Left cardiac atrium (tissue), 4 donors: ENCODE measurements at places on chromosomes 1 and 21. TPM values are rescaled to one million over a fixed set of nuclear protein-coding genes. Genes with fewer than 3 reads are reported as not detected.
A peak's percentile ranks its signal among the peaks of the same experiment; 100 is the strongest.

Gene CFAP107
- not detected for total RNA-seq

Gene TCHHL1
- total RNA-seq: not detected

Gene DENND2C
- total RNA-seq: 3.1 TPM

Gene F13B
- not detected for total RNA-seq

Gene GNAT2
- total RNA-seq: not detected

Gene ZSWIM5
- total RNA-seq: 1.5 TPM

Gene ACTL8
- not detected for total RNA-seq

DNA sequence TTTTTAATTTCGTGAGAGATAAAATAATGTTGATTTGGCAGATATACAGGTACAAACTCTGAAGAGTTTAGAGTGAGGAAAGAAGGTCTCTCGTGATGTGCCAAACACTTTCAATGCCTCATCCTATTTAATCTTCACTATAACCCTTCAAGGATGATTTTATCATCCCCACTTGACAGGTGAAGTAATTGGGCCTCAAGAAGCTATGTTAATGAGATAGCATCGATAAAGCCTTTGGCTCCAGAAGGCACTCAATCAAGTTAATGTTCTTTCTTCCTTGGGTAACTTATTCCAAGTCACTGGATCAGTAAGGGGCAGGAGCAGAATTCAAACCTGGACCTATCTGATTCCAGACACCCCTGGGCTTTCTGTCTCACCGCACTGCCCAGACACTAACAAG lies 7.2 kb downstream of the LMOD1 start:
- no peak for DNase-seq

- peak; percentile 60 for DNase-seq
These were observed 50.4 kb upstream of the RIPK4 start for GRCh38 chr21:41817228-41817627.

GRCh38 chr1:161905269-161905884 lies 118.3 kb downstream of the OLFML2B start:
- no peak for DNase-seq

DNA sequence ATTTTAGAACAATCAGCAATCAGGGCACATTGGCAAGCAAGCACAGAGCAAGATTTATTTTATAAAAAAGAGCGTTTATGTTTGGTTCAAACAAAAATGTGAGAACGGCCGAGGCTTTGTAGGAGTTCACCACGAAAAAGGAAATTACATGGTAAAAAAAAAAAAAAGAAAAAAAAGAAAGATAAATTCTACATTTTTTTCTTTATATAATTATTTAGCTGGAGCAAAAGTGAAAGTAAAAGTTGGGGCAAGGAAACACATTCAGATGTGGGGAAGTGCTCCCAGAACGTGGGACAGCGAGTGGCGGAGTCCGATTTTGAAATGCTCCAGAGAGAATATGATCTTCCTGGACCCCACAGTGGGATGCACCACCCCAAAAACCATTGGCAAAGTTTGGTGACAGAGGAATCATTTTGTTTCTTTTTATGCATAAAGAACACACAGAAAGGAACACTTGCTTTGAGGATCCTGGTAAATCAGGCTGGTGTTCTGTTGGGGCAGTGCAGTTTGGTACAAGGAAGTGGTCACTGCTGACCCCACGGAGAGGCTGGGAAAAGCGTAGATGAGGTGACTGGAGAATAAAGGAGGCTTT lies 16.3 kb upstream of the ATP5PO start:
- no peak for DNase-seq

DNA sequence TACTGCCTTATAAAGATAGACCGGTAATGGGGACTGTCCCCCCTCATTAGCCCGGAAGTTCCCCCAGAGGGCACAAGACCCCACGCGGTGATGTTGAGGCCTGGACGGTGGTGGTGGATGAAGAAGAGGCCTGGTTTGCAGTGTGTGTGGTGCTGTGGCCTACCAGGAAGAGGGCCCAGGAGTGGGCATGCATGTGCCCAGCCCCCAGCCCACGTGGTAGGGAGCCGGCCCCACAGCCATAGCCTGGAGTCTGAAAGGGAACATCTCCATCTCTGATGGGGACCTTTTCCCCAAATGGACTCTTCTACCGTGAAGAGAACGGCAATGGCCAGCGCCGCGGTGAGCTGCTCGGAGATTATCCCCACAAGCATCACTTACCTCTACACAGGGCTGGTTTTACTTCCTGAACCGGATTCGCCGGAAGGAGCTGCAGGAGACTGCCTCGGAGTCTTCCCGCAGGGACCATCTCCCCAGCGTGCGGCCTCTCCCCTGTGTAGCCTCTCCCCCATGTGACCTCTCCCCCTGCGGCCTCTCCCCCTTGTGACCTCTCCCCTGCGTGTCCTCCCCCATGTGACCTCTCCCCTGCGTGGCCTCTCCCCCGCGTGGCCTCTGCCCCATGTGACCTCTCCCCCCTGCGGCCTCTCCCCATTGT lies 20.6 kb downstream of the RRP1 start:
- no peak for DNase-seq

GRCh38 chr1:68644504-68644903 lies 147.6 kb upstream of the DEPDC1 start:
- no peak for DNase-seq

DNA sequence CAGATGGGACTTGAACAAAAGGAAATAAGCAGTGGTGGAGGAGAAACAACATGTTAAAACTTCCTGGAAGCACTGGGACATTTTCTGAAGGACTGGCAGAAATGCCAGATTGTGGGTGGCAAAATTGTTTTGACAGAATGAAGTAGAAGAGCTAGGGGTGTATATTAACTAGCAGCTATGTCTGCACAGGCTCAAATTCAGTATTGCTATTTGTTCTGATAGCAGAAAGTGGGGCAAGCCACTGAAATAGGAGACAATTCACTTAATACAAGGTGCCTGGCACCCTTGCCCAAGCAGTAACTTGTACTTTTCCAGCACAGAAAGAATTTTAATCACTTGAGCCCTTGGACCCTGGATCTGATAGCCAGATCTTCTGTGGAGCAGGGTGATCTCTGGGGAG lies 11.8 kb upstream of the PIGM start:
- no peak for DNase-seq

DNA sequence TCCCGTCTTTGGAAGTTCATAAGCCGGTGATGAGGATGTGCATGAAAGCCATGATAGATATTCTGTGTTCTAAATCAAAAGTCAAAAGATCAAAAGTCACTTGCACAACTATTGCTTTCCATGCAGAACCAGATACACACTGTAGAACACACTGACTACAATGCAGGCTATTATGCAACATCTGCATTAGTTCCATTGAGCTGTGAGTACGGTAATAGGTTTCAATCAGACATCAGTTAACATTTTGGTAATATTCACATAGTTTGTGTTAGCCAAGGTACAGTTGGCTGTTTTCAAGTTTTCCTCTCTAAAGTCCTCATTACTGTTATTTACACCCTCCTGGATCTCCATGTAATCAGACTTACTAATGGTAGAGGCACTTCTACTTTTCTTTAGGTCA lies 3.1 kb downstream of the KCNA2 start:
- DNase-seq: no peak

DNA sequence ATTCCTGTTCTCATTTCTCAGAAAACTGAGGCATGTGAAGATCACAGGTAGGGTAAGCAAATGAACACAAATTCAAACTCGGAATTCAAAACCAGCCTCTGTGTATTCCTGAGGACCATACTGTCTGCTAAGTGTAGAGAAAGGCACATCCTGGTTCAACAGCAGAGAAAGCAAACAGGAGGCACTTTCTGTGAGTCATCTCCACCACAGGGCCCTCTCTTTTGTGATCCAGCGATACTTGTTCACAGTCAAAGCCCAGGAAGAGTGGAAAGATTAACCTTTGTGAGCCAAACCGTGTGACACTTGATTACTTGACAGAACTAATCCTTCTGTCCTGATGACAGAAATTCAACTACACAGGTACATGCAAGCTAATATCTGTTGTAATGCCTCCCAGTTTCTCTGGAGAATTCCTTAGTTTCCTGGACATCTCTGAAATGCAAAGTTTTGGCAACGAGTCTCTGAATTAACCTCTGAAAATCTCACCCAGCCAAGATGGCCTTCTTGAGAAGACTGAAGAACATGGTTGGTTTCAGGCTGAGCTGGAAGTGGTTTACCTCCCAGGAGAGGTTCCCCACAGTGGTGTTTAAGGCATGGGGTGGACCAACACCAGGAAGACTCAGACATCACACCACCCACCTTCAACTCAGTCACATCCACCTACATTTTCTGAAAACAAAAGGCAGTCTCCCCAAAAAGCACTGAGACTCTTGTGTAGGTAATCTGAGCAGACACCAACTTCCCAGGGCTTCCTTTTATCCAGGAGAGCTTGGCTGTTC lies 98.2 kb upstream of the ERG start:
- DNase-seq: no peak

DNA sequence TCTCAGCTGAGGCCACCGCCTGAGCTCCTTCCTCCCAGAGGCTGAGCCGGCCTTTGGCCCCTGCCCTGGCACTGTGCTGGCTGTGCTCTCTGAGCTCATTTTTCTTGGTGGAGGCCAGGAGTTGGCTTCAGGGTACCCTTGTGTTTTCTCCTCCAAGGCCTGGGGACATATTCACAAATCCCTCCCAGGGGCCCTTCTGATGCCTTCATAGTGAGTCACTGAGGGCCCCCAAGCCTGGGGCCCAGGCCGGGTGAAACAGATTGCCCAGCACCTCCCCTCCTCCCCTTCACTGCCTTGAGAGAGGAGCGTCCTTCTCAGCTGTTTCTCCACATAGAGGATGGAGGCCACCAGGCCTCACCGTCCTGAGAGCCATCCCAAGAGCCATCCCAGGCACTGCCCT lies 105.8 kb downstream of the SIK1 start:
- no peak for DNase-seq
